ENCODE measurements at places on chromosomes 3 and 15.

- no peak for DNase-seq
Observed at GRCh38 chr3:20573175-20573574, 387.2 kb upstream of the SGO1 start.

DNA sequence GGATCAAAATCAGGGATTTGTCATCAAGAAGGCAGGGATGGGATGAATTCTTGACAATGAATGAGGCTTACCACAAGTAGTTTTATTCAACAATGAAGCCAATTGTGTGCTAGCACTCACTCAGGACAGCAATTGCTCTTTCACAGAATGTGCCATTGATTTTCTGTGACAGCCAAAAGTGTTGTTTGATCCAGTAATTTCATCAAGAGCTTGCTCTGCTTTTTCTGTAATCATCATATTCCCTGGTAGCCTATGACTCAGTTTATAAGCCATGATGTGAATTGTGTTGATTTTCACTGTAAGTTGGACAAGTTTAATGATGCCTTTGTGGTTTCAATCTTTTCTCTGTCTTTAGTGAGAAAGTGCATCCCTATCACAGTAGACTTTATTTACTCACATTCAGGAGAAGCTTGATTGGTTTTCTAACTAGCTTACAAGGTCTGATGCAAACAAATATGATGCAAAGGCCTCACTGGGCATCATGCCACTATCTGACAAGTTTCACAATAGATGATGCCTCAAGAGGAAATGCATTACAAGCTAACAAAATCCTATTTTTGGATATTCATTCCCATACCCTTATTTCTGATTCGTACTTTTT is 13.6 kb upstream of the CSRNP1 start:
- DNase-seq, result no peak

GRCh38 chr3:10116138-10116460 is 624 bp downstream of the BRK1 start:
- DNase-seq, result no peak

GRCh38 chr3:36677331-36678007 is 86.9 kb downstream of the DCLK3 start:
- no peak for DNase-seq

DNA sequence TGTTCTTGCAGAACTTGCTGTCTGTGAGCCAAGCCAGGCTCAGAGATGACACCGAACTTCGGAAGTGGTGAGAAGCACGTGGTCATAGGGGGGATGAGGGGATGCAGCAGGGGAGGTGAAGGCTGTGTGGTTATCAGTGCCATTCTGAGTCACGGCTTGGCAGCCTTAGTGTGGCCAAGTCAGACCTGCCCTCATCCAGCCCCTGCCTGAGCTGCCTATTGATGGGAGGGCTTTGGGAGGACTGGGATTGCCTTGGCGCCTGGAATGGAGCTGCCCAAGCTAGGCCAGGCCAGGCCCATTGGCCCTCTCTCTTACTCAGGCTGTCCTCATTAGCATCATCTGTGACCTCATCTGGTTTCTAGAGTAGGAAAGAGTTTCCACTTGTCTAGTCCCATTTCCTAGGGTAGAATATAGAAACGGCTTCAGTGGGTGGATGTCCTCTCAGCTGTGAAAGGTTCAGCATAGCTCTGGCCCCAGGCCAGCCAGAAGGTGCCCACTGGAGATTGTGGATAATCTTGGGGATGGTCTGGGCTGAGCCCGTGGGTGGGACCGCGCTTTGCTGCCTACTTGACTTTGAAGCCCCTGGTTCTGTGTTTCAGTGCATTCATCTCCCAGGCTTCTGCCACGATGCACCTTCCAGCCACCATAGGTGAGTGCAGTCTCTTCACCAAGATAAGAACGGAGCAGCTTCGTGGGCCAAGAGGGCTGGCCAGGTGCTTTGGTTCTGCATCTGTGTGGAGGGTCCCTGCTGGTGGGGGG is 7.2 kb downstream of the FAH start:
- no peak for DNase-seq

DNA sequence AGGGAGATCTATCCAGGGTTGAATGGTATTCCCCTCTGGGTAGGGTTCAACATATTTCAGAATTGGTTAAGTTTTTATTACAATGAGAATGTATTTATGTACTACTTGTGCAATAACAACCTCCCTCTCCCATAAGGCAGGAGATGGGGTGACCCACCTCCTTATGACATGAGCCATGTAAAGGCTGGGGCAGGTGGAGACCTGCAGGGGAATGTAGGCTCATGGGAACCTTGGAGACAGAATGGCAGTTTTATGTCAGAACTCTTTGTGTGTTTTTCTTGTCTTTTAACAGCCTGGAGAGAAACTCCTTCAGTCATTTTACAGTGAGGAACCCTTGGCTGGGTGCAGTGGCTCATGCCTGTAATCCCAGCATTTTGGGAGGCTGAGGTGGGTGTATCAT is 24.6 kb upstream of the INSYN1 start:
- DNase-seq, result no peak

- no peak for DNase-seq
Observed at GRCh38 chr15:92421976-92422375, 28.3 kb downstream of the ST8SIA2 start.
